Stimulated activated CD4-positive, alpha-beta T cell treated with anti-CD3 and anti-CD28 coated beads, TNF-alpha, amount 100 ng/mL, for 24 hours (primary cell): ENCODE measurements at places on chromosomes 1 and 21.

- peak; percentile 93 for DNase-seq
Measured at GRCh38 chr1:206612129-206612876, at the start of gene EIF2D. TSS of gene EIF2D (minus strand) at chr1:206612465. CDS start at chr1:206612342, 123 bp downstream.

- no peak for DNase-seq
Measured at GRCh38 chr1:178954325-178954690, 71.4 kb upstream of the FAM20B start.

- DNase-seq = peak; percentile 40
Measured at GRCh38 chr1:201792534-201793305, 36.2 kb upstream of the IPO9 start.

- DNase-seq = no peak
Measured at GRCh38 chr1:94873520-94874351, 53.2 kb downstream of the CNN3 start.

GRCh38 chr1:245894843-245895242, 612.2 kb downstream of the SMYD3 start:
- DNase-seq = no peak

- no peak for DNase-seq
Measured at GRCh38 chr1:61572046-61572445, 152.9 kb downstream of the TM2D1 start.

DNA sequence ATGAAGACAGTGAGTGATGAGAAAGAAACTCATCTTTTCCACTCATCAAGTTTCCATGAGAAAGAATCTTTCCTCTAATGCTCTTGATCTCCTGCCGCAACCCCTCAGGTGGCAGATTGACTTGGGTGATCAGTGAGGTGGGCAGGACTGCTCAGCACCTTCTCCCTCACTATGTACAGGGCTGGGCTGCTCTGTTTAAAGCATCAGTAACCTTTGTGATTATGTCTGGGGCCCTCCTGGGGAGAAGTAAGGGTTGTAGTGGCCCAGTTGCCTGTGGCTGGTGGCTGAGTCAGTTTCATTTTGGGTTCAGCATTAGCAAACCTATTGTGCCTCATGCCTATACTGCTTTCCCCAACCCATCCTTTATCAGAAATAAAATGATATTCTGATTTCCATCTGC, 366.0 kb downstream of the TTLL7 start:
- DNase-seq = peak; percentile 19

DNA sequence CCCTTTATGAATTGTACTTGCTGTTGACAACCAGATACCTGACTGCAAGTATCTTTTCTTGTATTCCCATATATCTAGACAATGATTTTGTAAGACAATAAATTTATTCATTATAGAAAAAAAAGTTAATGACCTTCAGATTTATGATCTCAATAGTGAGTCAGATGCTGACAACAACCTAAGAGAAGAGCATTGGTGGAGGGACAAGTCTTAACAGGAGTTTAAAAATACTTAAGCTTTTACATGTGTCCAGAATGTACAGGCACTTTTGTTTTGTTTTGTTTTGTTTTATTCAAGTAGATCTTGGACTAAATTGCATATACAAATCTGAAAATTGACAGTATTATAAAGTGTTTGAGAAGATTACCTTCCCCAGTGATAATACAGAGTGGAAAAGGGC, 1544.6 kb upstream of the B3GALT2 start:
- DNase-seq = no peak

- DNase-seq = no peak
Measured at GRCh38 chr21:31988492-31989290, 115.9 kb downstream of the HUNK start.

DNA sequence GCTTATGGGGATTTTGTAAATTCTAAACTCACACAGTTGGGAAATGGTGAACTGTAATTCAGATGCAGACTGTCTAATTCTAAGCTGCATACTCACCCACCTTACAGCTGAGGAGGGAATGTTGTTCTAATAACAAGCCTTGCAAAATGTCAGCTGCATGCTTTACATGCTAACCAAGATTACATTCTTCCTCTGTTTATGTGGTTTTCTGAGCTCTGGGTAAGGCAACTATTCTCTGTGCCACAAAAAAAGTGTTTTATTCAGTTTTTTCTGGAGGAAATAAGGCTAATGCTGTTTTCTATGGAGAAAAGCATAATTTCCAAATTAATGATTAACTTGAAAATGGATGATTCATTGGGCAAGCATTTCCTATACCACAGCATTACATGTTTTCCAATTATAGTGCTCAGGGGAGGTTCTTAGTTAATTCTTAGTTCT, 64.9 kb downstream of the RGS13 start:
- DNase-seq = no peak

GRCh38 chr1:209769171-209769904, 13.5 kb downstream of the TRAF3IP3 start:
- DNase-seq = peak; percentile 63

- DNase-seq = no peak
Measured at GRCh38 chr1:41766546-41766945, 152.2 kb downstream of the HIVEP3 start.

DNA sequence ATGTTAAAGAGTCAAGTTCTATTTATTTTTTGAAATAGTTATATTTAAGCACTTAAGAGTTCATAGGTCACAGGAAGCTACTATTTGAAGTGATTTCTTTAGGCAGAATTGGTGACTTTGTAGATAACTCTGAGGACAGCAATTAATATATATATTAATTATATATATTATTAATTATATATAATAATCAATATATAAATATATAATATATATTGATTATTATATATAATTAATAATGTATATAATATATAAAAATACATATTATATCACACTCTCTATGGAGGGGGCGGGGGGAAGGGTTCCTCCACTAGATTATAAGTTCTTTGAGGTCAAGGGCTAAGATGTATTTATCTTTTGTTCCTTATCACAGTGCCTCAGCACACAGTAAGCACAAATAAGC, 308.6 kb downstream of the KCTD3 start:
- no peak for DNase-seq

GRCh38 chr1:96882096-96882495, 160.5 kb downstream of the PTBP2 start:
- DNase-seq = no peak

GRCh38 chr1:236753516-236753915, 41.6 kb upstream of the MTR start:
- no peak for DNase-seq

- no peak for DNase-seq
Measured at GRCh38 chr21:35473496-35473895, 424.4 kb upstream of the RUNX1 start.

- DNase-seq = no peak
Measured at GRCh38 chr1:110056776-110057175, 13.7 kb downstream of the ALX3 start.
